Activated CD4-positive, alpha-beta memory T cell treated with anti-CD3 and anti-CD28 coated beads for 36 hours (primary cell): ENCODE measurements at places on chromosomes 7 and 10. TPM values are rescaled to one million over a fixed set of nuclear protein-coding genes. Genes with fewer than 3 reads are reported as not detected.

The OR6V1 gene
- total RNA-seq, result not detected

The RNF133 gene
- not detected for total RNA-seq

The SLC18A3 gene
- not detected for total RNA-seq

The ZNF736 gene
- 23.6 TPM for total RNA-seq

The CRYGN gene
- not detected for total RNA-seq

The TMEM213 gene
- total RNA-seq, result 0.19 TPM

The JCAD gene
- 0.05 TPM for total RNA-seq

The SEMA3C gene
- not detected for total RNA-seq

The CYP2C19 gene
- 0.53 TPM for total RNA-seq

DNA sequence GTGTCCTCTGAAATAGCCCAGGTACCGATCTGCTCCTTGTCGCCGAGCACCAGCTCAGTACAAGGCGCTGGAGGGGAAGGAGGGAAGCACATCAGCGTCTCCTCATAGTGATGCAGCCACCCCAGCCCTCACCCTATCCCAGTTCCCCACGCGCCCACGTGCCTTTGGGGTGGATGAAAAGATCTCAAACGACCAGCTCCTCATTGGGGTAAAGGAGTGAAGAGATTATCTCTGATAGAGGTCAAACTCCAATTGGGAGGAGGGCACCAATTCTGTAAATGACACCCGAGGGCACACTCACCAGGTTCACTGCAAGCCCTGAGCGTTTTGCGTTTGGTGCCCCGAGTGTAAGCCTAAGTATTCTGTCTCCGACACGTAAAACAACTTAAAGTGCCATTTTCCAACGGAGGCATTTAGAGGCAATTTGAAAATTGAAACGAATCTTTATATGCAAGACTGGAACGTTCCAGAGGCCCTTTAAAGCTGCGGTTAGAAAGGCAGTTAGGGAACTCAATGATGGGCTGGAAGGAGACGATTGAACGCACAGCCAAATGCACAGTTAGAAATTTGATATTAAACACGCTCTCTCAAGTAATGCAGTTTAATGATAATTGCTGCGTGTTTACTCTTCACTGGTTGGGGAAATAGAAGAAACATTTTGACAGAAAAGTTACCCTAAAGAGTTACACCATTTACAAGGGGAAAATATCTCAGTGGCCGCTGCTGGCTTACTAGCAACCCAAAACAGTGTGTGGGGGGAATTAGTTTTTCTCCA is 8.9 kb upstream of the EMX2 start:
- DNase-seq, result no peak

GRCh38 chr10:24209946-24210491 is 1.1 kb downstream of the KIAA1217 start:
- DNase-seq, result peak; percentile 79

DNA sequence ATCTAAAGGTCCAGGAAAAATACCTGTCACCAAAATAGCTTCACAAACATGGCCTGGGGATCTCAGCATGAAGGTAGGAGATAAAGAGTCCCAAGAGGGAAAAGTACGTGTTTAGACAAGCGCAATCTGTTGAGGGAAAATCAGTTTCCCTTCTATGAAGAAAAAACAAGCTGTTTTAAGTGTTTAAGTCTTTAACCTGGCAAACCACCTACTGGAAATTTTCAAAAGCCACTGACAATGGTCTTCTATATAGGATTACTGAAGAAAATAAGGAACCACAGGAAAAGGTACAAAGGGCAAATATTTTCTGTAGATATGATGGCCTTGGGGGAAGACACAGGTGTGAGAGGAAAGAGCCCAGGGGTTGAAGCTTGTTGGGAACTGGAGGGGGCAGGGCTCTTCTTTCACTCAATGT is 21.2 kb downstream of the ALDH18A1 start:
- DNase-seq, result no peak

- no peak for DNase-seq
Measured at GRCh38 chr10:117716889-117717288, 174.3 kb downstream of the EMX2 start.

- no peak for DNase-seq
Measured at GRCh38 chr10:13716081-13717071, 129.6 kb downstream of the PRPF18 start.

GRCh38 chr10:118692872-118693271 is 61.9 kb downstream of the CACUL1 start:
- DNase-seq, result no peak

DNA sequence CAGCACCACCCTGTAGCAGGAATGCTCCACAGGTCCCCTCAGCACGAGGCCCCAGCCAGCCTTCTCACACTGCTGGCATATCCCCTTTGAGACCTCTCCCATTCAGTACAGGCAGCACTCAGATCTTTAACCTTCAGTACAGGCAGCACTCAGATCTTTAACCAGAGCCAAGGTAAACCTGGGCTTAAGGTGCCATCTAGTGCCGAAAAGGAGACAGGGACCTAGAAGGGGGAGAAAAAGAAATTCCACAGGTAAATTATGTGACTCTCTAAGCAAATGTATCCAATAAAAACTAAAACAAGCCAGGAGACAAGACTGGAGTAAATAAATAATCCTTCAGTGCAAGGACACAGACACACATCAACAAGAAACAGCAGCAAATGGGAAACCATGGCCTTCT is 358.6 kb downstream of the PTPRN2 start:
- DNase-seq, result no peak

GRCh38 chr7:24756545-24757352 is 515 bp downstream of the GSDME start:
- peak; percentile 37 for DNase-seq

GRCh38 chr7:44163591-44163990 is 22.5 kb upstream of the MYL7 start:
- DNase-seq, result no peak

- DNase-seq, result no peak
Measured at GRCh38 chr7:22250390-22250789, 106.6 kb downstream of the RAPGEF5 start.

- DNase-seq, result no peak
Measured at GRCh38 chr10:130935128-130935439, 376.4 kb downstream of the TCERG1L start.

- DNase-seq, result no peak
Measured at GRCh38 chr7:36487756-36488336, 98.2 kb downstream of the ANLN start.

DNA sequence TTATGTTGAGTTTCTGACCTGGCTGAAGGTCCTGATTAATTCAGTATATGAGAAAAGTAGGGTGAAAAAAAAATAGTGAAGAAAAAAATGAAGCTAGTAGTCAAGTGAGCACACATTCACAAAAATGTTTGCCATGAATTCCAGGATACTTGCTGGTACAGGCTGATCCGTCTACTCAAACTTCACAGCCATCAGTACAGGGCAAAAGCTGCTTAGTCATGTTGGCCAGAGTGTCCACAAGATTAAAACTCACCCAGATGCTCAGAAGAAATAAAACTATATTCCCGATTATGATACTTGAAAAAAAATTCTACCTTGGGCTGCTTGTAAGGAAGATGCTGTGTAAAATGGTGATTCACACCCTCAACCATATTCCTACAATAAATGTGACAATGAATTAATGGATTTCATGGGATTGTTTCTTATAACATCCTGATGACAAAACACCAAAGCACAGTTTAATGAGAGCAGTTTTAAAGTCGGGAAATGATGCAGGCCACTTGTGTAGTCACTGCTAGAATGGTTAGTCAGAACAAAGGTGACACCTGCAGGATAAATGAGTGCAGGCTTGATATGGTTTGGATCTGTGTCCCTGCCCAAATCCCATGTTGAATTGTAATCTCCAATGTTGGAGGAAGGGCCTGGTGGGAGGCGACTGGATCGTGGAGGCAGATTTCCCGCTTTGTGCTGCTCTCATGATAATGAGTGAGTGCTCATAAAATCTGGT is 49.2 kb upstream of the ANKRD1 start:
- DNase-seq, result no peak

DNA sequence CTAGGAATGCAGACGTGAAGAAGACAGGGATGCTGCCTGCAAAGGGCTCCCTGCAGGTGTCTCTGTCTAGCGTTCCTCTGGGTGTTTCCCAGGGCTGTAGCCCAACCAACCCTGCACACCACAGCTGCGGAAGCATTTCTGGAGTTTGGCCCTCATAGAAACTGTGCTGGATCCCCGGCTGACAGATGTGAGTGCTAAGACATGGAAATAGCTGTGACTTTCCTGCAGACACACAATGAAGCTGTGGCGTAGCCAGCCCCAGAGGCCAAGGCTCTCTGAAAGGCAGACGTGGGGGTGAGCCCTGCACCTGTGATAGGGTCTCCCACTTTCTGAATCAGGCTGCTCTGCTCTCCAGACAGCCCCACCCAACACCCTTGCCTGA is 44.8 kb downstream of the ADCYAP1R1 start:
- DNase-seq, result no peak

DNA sequence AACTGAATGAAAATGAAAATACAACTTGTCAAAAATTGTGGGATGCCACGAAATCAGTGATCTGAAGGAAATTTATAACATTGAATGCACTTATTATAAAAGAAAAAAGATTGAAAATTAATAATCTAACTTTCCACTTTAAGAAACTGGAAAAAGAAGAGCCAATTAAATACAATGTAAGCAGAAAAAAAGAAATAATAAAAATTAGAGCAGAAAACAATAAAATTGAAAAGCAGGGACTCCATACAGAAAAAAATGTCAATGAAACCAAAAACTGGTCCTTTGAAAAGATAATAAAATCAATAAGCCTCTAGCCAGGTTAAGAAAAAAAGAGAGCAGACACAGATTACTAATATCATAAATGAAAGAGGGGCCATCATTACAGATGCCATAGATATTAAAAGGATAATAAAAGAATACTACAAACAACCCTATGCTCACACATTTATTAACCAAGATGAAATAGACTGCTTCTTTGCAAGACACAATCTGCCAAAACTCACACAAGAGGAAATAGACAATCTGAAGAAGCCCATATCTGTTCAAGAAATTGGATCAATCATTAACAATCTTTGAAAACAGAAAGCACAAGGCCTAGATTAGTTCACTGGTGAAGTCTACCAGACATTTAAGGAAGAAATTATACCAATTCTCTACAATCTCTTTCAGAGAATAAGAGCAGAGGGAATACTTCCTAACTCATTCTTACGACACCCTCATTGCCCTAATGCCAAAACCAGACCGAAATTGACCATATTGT is 233.8 kb upstream of the NEBL start:
- DNase-seq, result no peak

- no peak for DNase-seq
Measured at GRCh38 chr7:4835398-4836205, 26.2 kb downstream of the PAPOLB start.

GRCh38 chr10:102634686-102635085 is 9.6 kb upstream of the TRIM8 start:
- DNase-seq, result no peak

GRCh38 chr7:55019191-55019690 is 424 bp downstream of the EGFR start:
- no peak for DNase-seq

DNA sequence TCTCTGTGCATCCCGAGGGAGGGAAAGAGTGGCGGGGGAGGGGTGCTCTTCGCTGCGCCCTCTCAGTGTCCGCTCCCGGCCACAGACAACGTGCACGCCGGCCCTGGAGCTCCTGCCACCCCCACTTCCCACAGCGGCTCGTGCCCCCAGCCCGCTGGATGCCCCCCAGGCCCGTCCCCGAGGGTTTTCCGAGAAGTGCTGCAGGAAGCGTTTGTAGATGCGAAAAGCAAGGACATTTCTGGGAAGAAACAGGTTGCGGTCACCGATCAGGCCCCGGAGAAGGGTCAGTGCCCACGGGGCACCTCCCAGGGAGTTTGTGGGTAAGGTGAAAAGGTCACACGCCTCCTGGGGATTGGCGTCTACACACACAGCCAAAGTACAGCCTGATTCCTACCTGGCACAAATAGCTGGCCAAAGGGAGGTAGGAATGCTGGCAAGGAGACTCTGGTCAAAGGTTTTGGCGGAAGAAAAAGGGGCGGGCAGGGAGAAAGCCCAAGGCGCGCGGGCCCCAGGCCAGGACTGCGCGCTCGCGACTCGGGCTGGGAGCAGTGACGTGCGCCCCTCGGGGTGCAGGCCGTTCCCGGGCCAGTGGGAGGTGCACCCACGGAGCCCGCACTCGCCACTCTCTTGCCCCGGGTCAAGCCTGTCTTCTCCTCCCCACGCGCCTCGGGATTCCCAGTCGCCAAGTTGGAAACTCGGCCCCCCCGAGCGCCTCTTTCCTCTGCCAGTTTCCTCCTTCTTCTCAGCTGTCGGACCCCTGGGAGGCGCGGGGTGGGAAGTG is 1.5 kb upstream of the NRP1 start:
- DNase-seq, result peak; percentile 11

DNA sequence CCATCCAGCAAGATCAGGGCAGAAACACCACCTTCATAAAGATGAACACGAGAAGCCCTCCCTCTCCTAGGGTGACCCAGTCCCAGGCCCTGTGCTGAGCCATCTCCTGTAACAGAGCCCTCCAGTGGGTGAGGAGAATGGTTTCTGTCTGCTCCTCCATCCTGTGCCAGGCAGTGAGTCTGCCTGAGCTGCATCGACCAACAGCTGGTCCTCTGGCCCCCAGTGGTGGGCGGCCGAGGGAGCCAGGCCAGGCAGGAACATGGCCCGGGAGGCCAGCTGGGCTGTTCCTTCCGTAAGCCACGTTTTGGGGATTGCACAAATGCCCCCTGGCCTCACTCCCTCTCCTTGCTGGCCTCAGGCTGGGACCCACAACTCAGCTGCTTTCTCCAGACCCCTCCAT is 73.5 kb downstream of the GRB10 start:
- no peak for DNase-seq

GRCh38 chr7:27073076-27073475 is 22.7 kb downstream of the HOXA1 start:
- DNase-seq, result no peak

DNA sequence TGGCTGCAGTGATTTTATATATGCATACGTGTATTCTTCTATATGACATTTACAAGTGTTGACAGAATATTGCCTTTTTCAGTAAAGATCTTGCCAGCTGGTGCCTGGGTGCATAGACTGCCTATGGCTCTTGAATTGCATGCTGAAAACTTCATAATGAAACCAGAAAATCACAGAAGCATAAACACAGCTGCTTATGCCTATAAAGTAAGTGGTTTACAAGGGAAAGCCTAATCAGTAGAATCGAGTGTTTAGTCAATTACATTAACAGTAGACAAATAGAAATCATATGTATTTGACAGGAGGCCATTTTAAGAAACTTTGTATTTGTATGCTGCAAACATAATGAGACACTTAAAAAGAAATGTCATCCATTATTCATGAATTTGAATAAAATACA is 82.5 kb downstream of the TMEM168 start:
- DNase-seq, result no peak

- DNase-seq, result no peak
Measured at GRCh38 chr10:90912854-90913479, 7.9 kb downstream of the ANKRD1 start.

GRCh38 chr10:69916118-69916517 is 114.4 kb downstream of the COL13A1 start:
- no peak for DNase-seq
